ENCODE measurements at places on chromosomes 12 and 14.

DNA sequence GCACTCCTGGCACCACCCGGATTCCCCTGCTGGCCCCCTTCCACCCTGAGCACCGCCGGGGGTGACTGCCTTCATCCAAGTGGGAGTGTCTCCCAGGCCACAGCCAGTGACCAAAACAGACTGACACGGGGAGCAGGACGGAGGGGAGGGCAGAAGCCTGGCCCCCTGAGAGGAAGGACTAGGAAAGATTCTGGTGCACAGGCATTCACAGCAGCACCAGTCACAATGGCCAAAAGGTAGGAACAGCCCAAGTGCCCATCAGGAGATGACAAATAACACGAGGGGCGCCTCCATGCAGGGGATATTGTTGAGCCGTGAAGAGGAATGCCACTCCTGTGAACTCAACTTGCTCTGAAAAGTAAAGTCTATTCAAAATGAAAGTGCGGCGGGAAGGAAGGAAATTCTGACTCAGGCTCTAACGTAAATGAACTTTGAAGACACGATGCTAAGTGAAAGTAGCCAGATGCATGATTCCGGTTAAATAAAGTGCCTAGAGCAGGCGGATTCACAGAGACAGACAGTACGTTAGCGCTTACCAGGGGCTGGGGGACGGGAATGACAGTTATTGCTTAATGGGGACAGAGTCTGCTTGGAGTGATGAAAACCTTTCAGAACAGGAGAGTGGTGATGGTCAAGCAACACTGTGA, 146.1 kb upstream of the NCOR2 start:
- DNase-seq = peak; percentile 55

GRCh38 chr14:33127531-33127930, 188.9 kb downstream of the NPAS3 start:
- no peak for DNase-seq

GRCh38 chr14:68633131-68633991, 159.5 kb downstream of the ZFP36L1 start:
- no peak for DNase-seq

GRCh38 chr12:67457136-67457535, 188.0 kb downstream of the CAND1 start:
- DNase-seq = no peak

- DNase-seq = no peak
Measured at GRCh38 chr14:55807881-55808379, 227.9 kb downstream of the KTN1 start.

GRCh38 chr12:10615532-10615931, 2.1 kb upstream of the MAGOHB start:
- no peak for DNase-seq
